NCI-H1417 (cell line): ENCODE measurements at places on chromosomes 4 and X.

GRCh38 chr4:144338148-144338547 lies 197.6 kb upstream of the GYPA start:
- DNase-seq: no peak

DNA sequence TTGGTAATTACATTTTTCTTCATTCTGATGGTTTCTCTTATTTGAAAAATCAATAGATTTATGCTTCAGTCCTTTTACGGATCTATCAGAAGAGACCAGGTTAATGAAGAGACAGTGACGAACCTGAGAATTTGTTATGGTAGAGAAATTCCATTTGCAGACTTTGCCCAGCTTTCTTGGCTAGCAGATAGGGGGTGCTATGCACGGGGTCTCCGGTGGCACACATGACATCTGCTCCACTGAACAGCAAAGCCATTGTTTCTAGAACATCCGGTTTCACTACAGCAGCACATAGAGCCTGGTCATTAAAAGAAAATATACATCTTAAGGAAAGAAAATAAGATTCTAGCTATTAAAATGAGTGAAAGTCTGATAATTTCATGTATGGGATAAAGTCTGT lies 85.1 kb downstream of the ARAP2 start:
- DNase-seq: no peak

GRCh38 chr4:142396279-142396678 lies 449.8 kb downstream of the INPP4B start:
- DNase-seq: no peak

DNA sequence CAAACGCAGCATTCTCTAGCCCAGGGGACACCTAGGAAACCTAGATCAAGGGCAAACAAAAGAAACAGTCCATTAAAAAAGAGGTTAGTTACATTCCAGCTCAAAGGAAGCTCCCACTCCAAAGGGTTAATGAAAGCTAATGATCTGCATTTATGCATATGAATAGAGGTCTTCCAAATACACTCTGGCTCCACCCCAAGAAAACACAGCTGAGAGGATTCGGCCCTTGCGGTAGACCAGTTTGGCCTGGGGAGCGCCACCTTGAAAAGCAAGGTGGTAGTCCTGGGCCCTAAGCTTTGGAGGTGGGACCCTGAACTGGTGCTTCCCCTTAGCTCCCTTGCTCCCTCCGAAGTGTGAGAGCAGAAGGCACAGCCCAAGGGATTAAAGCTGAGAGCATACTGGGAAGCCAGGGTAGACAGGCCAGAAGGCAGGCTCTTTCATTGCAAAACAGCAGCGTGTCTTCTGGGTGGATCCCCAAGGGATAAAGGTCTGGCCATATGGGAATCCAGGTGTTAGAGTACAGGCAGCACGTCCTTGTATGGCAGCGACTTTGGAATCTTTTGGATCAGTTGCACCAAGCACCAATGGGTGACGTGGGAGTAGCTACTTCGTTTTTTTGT lies 3.7 kb downstream of the GABRQ start:
- no peak for DNase-seq

GRCh38 chrX:111167334-111167733 lies 71.3 kb downstream of the PAK3 start:
- no peak for DNase-seq

DNA sequence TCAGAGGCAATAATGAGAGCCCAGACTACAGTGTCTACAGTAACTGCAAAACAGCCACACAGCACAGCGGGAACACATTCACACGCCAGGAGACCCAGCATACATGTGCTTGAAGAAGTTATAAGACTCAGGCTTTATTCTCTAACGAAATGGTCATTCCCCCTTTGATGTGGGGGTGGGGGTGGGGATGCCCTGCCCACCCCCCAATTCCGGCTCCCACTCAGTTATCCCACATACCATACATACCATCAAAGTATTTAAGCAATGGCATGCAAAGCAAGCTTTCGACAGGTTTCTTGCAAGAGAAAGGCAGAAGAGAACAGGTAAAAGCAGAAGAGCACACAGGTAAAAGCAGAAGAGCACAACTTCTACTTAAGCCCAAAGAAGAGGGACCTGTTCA lies 3.6 kb downstream of the MECP2 start:
- no peak for DNase-seq

DNA sequence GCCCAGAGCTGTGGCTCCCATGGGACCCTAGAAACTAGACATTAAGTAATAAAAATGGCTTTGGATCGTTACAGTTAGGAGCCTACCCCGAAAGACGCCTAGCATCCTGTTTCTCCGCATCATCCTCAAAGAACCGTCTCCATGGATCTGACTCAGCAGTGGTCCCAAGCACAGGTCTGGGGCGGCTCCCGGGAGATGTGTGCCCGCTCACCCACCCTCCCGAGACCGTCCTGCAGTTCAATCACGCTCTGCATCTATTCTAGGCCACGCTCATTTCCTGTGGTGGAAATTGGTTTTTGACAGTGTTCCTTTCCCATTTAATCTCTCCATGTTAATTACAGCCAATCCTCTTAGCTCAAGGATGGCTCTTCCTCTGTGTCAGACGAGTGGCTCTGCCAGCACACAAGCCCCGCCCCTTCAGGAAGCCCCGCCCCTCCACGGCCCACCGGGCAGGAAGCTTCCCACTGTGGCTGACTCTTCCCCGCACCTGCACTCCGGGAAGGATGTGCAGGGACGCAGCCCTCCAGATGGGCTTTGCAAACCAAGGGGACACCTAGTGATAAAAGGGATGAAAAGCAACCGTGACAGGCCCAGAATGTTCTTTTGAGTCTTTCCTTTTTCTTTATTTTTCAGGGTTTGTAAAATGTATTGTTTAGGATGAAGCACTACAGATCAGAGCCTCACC lies 34.5 kb upstream of the HELT start:
- DNase-seq: peak; percentile 94
